ENCODE measurements at places on chromosomes 13 and 19.
A peak's percentile ranks its signal among the peaks of the same experiment; 100 is the strongest.

GRCh38 chr13:30394751-30395191, 27.5 kb upstream of the UBE2L5 start:
- DNase-seq, result no peak

DNA sequence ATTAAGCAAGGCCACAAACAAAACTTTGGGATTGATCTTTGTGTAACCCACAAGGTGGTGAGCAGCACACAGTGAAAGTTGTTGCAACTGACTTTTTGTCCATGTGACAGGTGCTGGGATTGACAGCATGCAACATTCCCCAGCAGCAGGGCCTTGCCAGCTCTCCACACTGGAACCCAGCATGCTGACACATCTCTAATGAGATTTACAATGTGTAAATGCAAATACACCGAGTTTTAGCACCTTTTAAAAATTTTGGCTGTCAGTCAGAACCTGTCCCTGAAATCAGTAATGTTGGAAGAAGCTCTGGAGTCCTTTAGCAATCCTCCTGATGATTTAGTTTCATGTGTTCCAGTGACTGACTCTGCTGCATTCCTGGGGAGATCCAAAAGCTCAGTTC, 16.5 kb upstream of the PCDH8 start:
- no peak for DNase-seq

- DNase-seq, result no peak
These were observed 89.8 kb upstream of the MYCBP2 start for GRCh38 chr13:77416666-77417212.

- DNase-seq, result peak; percentile 34
These were observed 504.2 kb downstream of the GPC6 start for GRCh38 chr13:93730780-93731179.

DNA sequence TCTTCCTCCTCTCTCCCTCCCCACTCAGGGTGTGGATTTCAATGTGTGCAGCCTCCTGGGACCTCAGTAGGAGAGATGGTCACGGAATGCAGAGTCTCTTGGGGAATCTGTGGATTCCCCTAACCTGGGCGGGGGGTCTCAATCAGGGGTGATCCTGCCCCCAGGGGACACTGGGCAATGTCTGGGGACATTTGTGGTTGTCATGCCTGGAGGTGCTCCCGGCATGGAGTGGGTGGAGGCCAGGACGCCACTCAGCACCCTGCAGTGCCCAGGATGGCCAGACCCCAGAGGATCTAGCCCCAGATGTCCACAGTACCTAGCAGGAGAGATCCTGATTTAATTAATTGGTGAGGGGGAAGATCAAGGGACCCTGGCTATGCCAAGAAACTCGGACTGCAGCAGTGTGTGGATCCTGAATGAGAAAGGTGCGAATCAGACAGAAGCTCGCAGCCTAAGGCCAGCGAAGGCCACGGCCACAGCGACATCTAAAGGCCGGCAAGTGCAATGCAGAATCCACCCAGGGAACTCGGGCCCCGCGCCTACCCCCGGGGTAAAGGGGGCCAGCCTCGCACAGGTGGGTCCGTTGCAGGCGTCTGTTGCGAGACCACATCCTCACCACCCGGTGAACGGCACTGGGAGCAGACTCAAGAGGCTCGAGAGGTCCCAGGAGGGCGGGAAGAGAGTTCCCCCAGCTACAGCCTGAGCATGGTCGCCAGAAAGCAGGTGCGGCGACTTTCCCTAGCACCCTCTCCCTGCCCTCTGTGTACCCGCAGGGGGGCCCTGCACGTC, 88.8 kb downstream of the GNG7 start:
- DNase-seq, result peak; percentile 70

DNA sequence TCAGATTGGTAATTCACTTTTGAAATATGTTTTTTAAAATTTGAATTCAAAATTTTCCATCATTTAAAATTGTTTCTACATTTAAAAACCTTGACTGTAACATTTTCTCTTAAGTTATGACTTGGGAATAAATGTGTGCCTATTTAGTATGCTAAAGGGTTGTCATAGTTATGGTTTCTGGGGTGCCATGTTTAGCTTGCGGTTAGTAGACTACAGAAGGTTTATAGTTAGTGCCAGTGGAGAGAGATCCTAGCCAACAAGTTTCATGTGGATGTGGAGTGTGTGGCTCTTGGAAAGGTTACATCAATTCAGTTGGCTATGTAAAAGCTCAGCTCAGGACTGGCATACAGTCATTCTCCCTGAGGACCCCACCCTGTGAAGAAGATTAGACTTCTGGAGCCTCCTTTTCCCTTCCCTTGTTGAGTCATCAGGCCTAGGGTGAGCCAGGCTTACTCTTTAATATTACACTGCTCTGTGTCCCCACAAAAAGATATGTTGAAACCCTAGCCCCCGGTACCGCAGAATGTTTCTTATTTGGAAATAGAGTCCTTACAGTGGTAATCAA, 20.4 kb downstream of the LMO7 start:
- no peak for DNase-seq

- DNase-seq, result no peak
These were observed 55.6 kb downstream of the RCBTB2 start for GRCh38 chr13:48477191-48477855.

- no peak for DNase-seq
These were observed 159.6 kb upstream of the ATXN8OS start for GRCh38 chr13:69948016-69948415.

DNA sequence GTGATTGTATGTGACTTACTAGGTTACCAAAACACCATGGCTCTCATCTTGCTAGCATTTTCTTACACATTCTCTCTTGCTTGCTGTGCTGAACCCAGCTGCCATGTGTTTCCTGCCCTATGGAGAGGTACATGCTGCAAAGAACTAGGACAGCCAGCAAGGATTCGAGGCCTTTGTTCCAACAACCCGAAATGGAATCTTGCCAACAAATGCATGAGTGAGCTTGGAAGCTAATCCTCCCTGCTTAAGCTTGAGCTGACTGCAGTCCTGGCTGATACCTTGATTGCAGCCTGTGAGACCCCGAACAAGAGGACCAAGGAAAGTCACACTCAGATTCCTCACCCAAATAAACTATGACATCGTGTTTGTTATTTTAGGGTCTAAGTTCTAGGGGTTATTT, 651.2 kb downstream of the SLITRK6 start:
- DNase-seq, result peak; percentile 78

- no peak for DNase-seq
These were observed 19.4 kb upstream of the F7 start for GRCh38 chr13:113086031-113086750.

DNA sequence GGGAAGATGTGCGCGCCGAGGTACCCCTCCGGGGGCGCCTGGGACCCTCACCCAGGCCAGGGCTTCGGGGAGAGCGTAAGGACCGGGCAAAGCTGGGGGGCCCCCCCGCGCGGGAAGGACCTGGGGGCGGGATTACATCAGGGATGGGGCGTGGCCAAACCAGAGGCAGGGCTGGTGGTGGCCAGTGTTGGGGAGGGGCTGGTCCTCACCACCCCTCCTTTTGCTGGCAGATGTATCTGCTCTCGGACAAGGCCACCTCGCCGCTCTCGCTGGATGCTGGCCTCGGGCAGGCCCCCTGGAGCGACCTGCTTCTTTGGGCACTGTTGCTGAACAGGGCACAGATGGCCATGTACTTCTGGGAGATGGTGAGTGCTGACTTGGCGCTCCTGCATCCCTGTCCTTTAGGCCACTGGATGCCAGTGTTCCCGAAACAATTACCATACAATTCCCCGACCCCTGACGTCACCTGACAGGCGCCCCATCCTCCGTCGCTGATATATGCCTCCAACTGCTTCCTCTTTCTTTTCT, 25.3 kb downstream of the TRPM4 start:
- DNase-seq, result no peak

- DNase-seq, result no peak
These were observed 192.5 kb downstream of the POSTN start for GRCh38 chr13:37406031-37406430.

GRCh38 chr13:21309542-21310172, 133.2 kb downstream of the MRPL57 start:
- DNase-seq, result no peak

GRCh38 chr13:114102521-114103288, 29.7 kb downstream of the RASA3 start:
- no peak for DNase-seq

DNA sequence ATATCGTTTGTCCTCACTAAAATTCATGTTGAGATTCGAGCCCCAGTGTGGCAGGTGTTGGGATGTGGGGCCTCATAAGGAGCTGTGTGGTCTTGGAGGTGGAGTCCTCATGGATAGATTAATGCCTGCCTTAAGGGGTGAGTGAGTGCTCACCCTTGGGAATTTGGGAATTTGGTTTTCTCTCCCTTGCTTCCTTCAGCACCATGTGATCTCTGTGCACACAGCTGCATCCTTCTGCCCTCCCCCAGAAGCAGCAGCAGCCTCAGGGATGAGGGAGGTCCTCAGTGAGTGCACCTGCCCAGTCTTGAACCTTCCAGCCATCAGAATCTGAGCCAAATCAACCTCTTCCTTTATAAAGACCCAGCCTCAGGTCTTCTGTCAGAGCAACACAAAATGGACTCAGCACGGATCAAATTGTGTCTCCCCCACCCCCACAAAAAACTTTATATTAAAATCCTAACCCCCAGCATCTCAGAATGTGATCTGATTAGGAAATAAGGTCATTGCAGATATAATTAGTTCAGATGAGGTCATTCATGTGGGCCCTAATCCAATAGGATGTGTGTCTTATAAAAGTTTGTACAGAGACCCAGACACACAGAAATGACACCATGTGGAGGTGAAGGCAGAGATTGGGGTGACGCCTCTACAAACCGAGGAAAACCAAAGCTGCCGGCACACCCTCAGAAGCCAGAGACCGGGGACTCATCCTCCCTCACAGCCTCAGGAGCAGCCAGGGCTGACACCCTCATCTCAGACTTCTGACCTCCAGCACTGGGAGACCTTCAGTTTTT, 12.9 kb downstream of the CYTH2 start:
- no peak for DNase-seq

GRCh38 chr13:111948811-111949210, 118.1 kb upstream of the SOX1 start:
- no peak for DNase-seq

All from astrocyte of the hippocampus (primary cell).